ENCODE measurements at places on chromosomes 5 and 9. TPM values are rescaled to one million over a fixed set of nuclear protein-coding genes. Genes with fewer than 3 reads are reported as not detected.

LHX3 gene
- not detected for total RNA-seq

PTPDC1 gene
- 15.0 TPM for total RNA-seq

PCDHA1 gene
- total RNA-seq, result 0.78 TPM

ANKRD20A1 gene
- total RNA-seq, result 2.2 TPM

IFNA21 gene
- total RNA-seq, result not detected

ANKRD33B gene
- total RNA-seq, result 2.8 TPM

CFAP157 gene
- 1.2 TPM for total RNA-seq

RAB14 gene
- 44.3 TPM for total RNA-seq

DNAJA1 gene
- total RNA-seq, result 249 TPM

PCDHGA11 gene
- 7.7 TPM for total RNA-seq

ORM2 gene
- not detected for total RNA-seq

IFNA2 gene
- not detected for total RNA-seq

SPDL1 gene
- total RNA-seq, result 22.3 TPM

IL9 gene
- total RNA-seq, result not detected

SNAPC4 gene
- 10.3 TPM for total RNA-seq

Measured in motor neuron (in vitro differentiated cells).